ENCODE measurements at places on chromosomes 13 and 19. TPM values are rescaled to one million over a fixed set of nuclear protein-coding genes. Genes with fewer than 3 reads are reported as not detected.

FXYD5 gene
- 134 TPM for total RNA-seq

DNA sequence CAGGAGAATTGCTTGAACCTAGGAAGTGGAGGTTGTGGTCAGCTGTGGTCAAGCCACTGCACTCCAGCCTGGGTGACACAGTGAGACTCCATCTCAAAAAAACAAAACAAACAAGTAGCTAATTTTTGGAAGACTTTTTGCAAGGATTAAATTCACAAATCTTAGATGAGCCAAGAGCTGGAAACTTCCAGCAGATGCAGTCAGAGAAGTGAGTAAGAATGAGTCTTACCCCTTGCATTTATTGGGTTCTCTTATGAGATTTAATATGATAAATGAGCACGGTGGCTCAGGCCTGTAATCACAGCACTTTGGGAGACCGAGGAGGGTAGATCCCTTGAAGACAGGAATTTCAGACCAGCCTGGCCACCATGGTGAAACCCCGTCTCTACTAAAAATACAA is 44.9 kb upstream of the NBEA start:
- no peaks in the 10 kb centered on the region for H3K27me3 ChIP-seq
- no peaks in the 10 kb centered on the region for H3K36me3 ChIP-seq
- no peak overlapping the region for H3K27ac ChIP-seq
- DNase-seq, result no peak
- no peak overlapping the region for H3K4me3 ChIP-seq

DNA sequence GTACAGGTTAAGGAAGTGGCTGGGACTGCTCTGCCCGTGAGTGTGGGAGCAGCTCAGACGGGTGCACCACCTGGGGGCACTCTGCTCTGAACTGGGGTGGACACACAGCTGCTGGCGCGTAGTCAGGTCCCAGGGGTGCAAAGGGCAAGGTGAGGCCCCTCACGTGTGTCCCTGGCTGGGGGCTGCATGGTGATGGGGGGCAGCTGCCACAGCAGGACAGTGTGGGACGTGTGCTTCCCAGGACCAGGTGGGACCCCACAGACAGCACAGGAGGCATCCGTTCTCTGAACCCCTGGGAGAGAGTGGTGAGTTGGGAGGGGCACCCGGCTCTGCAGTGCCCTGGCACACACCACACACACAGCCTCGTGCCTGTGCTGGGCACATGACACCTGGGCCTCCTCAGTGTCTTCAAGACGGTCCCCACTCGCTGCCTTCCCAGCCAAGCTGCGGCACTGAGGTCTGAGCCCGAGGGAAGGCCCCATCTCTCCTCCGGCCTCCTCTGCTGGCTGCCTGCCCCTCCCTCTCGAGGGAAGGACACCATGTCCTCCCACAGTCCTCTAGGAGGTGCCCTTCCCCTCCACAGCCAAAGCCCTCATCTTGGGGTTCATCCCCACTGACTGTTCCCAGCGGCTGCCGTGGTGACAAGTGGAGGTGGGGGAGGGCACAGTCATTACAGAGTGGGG is 24.7 kb downstream of the CILP2 start:
- H3K4me3 ChIP-seq, result no peak overlapping the region
- H3K36me3 ChIP-seq, result no peaks in the 10 kb centered on the region
- DNase-seq, result peak; percentile 61
- no peaks in the 10 kb centered on the region for H3K4me1 ChIP-seq

DNA sequence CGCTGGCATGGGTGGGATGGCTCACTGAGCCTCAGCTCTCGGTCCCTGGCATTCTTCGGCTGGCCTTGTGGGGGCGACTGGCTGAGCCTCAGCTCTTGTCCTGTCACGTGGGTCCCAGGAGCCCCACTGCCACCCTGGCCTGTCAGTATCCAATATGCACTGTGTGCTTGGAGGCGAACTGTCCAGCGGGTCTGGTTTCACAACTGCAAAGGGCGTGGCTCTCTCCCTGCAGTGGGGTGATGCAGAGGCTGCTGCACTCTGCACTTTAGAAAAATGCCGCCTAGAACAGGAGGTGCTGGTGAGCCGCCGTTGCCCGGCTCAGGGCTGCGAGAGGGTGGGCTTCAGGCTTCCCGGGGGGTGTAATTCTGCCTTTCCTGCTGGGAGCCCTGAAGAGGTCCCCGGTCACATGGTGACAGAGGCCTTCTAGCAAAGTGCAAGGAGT is 17.0 kb upstream of the TMEM255B start:
- H3K4me1 ChIP-seq, result peaks cover 13% of the 10 kb centered on the region
- no peak overlapping the region for H3K4me3 ChIP-seq
- DNase-seq, result peak; percentile 82
- H3K27me3 ChIP-seq, result no peaks in the 10 kb centered on the region
- no peak overlapping the region for H3K27ac ChIP-seq

DNA sequence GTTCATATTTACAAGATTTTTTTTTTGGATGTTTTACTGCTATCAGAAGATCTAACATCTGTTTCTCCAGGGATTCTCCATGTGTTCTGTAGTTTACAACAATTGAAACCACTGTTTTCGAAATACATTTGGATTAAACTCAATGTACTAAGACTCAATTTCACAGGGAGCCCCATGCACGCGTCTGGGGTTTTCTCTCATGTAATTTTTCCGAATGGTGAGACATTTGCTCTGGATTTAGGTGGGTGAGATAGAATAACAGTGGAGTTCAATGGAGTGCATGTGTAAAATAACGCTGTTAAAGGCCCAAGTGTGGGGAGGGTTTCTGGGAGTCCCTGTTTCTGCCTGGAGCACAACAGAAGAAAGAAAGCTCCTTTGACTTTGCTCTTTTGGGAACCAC is 330.3 kb downstream of the TSHZ3 start:
- H3K36me3 ChIP-seq, result no peaks in the 10 kb centered on the region
- DNase-seq, result no peak
- H3K27me3 ChIP-seq, result no peaks in the 10 kb centered on the region
- H3K27ac ChIP-seq, result no peak overlapping the region
- no peaks in the 10 kb centered on the region for H3K4me1 ChIP-seq

DNA sequence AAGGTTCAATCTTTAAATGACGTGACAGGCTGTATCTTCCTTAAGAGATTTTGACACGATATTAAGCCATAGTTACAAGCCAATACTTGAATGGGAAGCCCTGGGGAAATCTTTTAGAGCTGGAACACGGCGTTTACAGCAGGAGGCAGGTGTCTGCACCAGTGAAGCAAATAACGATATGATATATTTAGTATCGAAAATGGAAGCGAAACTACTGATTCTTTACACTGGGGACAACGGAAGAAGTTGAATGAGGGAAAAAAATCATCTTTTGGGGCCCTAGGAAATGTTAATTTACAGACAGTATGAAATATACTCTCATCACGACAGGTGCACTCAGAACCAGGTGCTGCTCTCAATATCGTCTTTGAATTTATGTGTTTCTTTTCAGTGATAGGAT is 793.9 kb upstream of the PCDH20 start:
- peak overlapping the region; percentile 52 for H3K4me3 ChIP-seq
- peaks cover 13% of the 10 kb centered on the region for H3K36me3 ChIP-seq
- DNase-seq, result peak; percentile 97
- H3K27me3 ChIP-seq, result no peaks in the 10 kb centered on the region

- H3K4me3 ChIP-seq, result peak overlapping the region; percentile 99
- peak overlapping the region; percentile 79 for H3K27ac ChIP-seq
- DNase-seq, result no peak
- H3K27me3 ChIP-seq, result no peaks in the 10 kb centered on the region
- H3K36me3 ChIP-seq, result peaks cover 49% of the 10 kb centered on the region
Observed at GRCh38 chr19:55406091-55406825, 1.3 kb downstream of the UBE2S start.

- no peak for DNase-seq
- peaks cover 52% of the 10 kb centered on the region for H3K36me3 ChIP-seq
- H3K27me3 ChIP-seq, result no peaks in the 10 kb centered on the region
- H3K4me1 ChIP-seq, result no peaks in the 10 kb centered on the region
Observed at GRCh38 chr13:49711218-49711863, 20.1 kb upstream of the EBPL start.

PCDH8 gene
- total RNA-seq, result not detected

GRCh38 chr13:109785892-109786450 is 412 bp downstream of the IRS2 start:
- no peak overlapping the region for H3K27ac ChIP-seq
- no peaks in the 10 kb centered on the region for H3K4me1 ChIP-seq
- H3K4me3 ChIP-seq, result no peak overlapping the region
- no peaks in the 10 kb centered on the region for H3K36me3 ChIP-seq

Data from Karpas-422 (cell line).